ENCODE measurements at places on chromosomes 16 and 17. TPM values are rescaled to one million over a fixed set of nuclear protein-coding genes. Genes with fewer than 3 reads are reported as not detected.

DNA sequence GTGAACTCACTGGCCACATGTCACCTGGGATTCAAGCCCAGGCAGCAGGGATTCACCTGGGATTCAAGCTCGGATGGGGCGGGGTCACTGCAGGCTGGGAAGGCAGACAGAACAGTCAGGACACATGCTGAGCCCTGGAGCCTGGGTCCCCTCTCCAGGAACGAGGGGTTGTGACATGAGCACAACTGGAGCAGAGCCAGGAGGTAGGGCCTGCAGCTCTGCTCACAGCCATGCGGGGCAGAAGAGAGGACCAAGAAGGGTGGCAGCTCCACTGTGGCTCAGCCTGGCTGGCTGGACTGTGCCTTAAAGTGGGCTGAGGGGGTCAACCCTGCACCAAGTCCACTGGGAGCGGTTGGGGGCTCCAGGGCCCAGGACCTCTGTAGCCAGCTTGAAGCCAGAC is 150.1 kb downstream of the RAB11FIP4 start:
- no peak for DNase-seq

GRCh38 chr16:85970738-85971137 is 71.8 kb downstream of the IRF8 start:
- DNase-seq: no peak

GRCh38 chr17:76091526-76092286 is 11.9 kb downstream of the EXOC7 start:
- DNase-seq: no peak

- no peak for DNase-seq
These were observed 275.7 kb downstream of the WWOX start for GRCh38 chr16:78375055-78375679.

DNA sequence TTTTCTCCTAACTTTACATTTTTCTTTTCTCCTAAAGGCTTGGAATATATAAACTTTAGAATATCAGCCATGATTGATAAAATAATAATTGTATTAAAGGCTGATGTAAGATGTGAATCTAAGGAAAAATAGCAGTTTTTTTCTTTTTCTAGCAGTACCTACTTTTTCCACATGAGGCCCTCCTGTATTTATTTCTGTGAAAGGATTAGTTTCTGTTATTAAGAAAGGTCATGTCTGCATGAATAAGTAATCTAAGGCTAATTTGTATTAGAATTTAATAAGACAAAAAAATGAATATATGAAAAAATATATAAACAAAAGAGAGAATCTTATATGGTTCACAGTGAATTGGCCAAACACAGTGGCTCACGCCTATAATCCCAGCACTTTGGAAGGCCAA is 85.3 kb downstream of the STXBP4 start:
- no peak for DNase-seq

DNA sequence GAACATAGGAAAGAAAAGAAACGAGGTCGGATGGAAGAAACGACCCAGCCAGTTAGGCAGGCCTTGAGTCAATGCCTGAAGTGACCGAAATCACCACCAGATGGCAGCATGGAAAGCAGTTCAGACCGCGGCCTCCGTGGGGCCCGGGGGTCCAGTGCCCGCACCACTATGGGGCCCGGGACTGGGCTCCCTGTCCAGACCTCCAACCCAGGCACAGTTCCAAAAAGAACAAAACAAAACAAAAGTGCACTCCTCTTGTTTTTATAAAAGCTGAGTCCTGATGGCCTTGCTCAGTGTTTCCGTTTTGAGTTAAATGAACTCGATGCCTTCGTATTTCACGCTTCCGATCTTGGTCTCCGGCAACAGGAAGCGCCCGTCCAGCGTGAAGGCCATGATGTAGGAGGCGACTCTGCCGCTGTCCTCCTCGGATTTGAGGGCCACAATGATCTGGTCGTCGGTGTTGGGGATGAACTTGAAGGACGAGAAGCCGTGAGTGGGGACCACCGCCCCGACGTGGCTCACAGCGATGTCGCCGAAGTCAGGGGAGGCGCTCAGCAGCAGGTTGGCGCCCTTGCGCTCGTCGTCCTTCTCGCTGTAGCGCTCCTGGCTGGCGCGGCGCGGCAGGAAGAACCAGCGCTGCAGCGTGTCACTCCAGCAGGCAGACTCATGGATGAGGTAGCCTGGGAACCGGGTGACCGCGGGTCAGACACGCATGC is 13.7 kb upstream of the LGALS3BP start:
- no peak for DNase-seq

DNA sequence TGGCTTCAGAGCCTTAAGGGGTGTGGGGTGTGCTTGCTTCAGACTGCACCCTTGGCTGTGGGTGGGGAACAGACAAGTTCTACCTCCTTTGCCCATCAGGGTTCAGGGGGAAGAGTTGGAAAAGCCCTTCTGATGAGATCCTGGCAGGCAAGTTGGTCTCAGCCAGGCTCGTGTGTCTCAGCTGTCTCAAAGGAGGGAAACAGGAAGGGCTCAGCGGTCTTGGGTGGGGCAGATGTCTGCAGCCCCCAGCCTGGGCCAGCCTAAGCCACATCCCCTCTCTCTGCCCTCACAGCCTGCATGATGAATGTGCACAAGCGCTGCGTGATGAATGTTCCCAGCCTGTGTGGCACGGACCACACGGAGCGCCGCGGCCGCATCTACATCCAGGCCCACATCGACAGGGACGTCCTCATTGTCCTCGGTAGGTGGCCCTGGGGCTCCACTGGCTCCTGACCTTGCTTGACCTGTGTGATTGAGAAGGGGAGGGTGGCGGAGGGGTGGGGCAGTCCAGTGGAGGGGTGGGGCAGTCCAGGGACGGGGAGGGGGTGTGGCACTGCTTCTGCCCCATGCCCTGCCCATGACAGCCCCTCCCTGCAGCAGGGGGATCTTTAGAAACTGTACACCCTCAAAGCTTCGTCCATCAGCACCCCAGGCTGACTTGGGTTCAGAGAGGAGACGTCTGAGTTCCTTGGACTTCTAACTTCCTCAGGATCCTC is 199.5 kb downstream of the PRKCB start:
- peak; percentile 20 for DNase-seq

- DNase-seq: peak; percentile 68
These were observed 30.2 kb downstream of the BRD7 start for GRCh38 chr16:50338371-50339231.

GRCh38 chr17:73533127-73533526 is 111.1 kb downstream of the SDK2 start:
- no peak for DNase-seq

- DNase-seq: no peak
These were observed 14.0 kb upstream of the RNF135 start for GRCh38 chr17:30956764-30957374.

- DNase-seq: no peak
These were observed 48.0 kb downstream of the USP22 start for GRCh38 chr17:20994779-20995149.

- no peak for DNase-seq
These were observed 2.4 kb upstream of the NFATC3 start for GRCh38 chr16:68082629-68083238.

- DNase-seq: no peak
These were observed 16.8 kb downstream of the CNTNAP4 start for GRCh38 chr16:76293980-76294379.

- no peak for DNase-seq
These were observed 19.8 kb upstream of the CHMP6 start for GRCh38 chr17:80971704-80972304.

DNA sequence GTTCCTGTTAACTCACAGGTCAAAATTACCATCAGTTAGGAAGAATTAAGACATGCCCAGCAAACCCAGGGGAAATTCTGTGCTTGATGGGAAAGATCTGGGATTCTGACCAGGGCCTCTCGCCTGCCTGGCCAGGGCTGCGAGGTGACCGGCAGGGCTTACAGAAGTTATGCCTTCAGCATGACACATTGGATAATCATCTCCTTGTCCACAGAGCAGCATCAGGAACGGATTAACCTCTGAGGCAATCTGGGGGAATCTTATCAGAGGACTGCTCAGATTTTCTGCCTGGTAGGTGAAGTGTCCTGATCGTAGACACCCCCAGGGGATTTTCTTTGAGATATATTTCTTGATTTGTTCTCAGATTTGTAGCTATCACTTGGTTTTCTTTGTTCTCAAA is 172.5 kb downstream of the HS3ST3A1 start:
- no peak for DNase-seq

DNA sequence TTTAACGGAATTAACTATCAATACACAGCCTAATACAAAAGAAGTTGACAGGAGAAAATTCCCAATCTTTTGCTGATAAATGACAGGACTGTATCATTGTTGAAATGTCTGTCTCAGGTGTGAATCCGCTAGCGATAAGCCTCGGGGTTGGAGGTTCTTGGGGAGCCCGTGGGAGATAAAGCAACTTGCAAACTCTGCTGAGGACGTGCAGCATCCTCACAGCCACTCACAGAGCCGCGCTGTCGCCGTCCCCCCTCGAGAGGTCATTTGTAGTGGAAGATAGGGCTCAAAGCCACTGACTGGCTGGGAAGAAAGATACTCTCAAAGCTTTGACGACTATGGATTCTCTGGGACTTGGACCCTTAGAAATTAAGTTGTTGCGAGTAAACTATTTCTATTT is 17.0 kb downstream of the MAP1LC3B start:
- no peak for DNase-seq

- no peak for DNase-seq
These were observed 817.6 kb upstream of the CDH8 start for GRCh38 chr16:62853887-62854286.

GRCh38 chr17:55420067-55420775 is 1.4 kb downstream of the MMD start:
- no peak for DNase-seq

CTRB2 gene
- total RNA-seq: not detected

CYGB gene
- total RNA-seq: 0.76 TPM

TEKT1 gene
- not detected for total RNA-seq

ST6GALNAC1 gene
- total RNA-seq: 6.6 TPM

ADGRG3 gene
- 0.16 TPM for total RNA-seq

HYDIN gene
- total RNA-seq: 0.73 TPM

WRAP53 gene
- 14.6 TPM for total RNA-seq

HASPIN gene
- total RNA-seq: 0.68 TPM

OTOA gene
- total RNA-seq: 0.19 TPM

COX10 gene
- total RNA-seq: 14.8 TPM

KRT32 gene
- not detected for total RNA-seq

PFAS gene
- 37.8 TPM for total RNA-seq
